Activated T-helper 1 cell treated with anti-CD3 and anti-CD28 coated beads, Interleukin-2, amount 50 U/mL, for 16 hours (primary cell): ENCODE measurements at places on chromosomes 2 and 18.

- DNase-seq: no peak
Measured at GRCh38 chr2:51722311-51722710, 690.4 kb upstream of the NRXN1 start.

DNA sequence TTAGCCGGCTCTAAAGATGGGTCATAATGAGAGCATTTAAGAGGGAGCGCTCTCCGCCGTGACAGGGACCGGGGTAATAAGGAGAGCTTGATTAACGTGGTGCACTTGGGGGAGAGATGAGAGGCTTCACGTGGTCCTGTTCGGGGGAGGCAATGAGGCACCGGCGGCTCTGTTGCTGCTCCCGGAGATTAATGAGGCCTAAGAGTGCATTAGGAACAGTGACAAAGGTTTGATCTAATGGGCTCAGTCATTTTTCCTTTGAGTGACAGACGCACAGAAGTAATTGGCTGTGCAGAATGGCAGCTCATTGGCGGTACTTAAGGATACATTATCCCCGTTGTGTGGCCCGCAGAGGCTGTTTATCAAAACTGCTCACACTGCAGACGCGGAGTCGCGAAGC lies 250.7 kb downstream of the GBX2 start:
- DNase-seq: no peak

GRCh38 chr18:8056723-8057122 lies 489.6 kb downstream of the PTPRM start:
- no peak for DNase-seq

DNA sequence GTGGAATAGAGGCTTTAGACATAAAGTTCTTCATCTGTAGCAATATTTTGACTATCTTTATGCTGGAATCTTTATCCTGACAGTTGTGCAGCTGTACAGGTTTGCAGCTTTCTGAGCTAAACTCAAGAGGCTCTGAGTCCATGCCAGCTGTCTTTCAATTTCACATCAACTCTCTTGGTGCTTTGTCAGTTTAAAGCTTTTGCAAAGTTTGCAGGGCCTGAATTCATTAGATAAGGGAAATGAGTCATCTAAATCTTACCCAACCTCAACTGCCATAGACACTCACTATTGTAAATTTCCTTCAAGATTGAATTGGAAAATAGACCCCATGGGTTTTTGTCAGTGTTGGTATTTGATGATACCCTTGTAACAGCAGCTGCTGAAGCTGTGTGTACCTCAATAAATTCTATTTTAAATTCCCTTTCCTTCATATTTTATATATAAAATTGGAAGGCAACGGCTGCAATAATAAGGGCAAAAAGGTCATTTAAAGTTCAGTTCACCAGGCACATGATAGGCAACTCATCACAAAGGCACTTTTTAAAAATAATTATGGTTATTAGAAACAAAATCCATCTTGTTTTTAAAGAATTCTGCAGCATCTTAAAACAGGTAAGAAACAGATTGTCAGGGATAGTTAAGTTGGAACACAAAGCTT lies 169.9 kb upstream of the SLC39A10 start:
- DNase-seq: no peak

DNA sequence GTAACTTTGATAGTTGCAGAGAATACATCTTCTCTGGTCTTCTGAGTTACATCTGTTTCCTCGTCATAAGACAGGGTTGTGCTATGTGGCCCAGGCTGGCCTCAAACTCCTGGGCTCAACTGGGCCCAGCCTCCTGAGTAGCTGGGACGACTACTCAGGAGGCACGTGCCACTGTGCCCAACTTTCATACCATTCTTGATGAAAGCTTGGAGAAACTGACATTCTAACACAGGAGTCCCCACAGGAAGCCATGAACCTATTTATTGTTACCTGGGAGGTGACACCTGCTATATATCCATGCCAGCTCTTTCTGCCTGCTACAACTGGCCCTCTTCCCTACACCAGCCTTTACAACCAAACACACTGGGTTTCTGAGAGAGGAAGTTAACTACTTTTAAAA lies 19.1 kb downstream of the EIF2AK3 start:
- no peak for DNase-seq

DNA sequence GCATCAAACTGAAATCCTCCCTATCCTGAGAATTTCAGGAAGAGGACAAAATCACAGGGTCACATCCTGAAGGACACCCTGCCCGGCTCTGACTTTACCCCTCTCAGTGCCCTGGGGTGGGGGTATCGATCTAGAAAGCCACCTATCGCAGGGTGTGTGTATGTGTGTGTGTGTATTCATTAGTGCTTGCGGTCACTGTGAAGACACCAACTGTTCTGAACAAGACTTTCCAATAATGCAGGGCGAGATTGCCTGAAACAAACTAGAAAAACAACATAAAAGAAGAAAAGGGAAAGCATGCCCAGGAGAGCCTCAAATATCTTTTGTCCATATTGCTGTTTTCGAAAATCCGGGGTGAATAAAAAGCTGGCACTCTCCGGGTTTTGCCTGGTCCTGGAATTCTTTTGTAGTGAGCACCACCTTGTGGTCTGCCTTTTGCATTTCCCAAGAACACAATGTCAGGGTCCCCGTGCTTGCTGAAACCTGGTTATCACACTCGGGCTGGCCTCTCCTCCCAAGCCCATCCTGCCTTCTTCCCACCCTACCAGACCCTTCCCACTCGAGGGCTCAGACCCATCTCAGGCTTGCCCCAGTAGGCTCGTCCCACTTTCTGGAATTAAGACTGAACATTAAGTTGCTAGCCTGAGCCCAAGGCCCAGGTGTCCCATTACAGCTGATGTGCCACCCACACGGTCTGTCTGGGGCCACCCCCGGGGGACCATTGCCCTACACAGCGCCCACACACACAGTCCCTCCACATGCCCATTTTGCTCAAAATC lies 25.0 kb upstream of the COPS8 start:
- DNase-seq: no peak

- no peak for DNase-seq
Measured at GRCh38 chr18:76967721-76968472, 145.5 kb downstream of the ZNF236 start.

- DNase-seq: no peak
Measured at GRCh38 chr18:57081899-57082298, 65.0 kb upstream of the BOD1L2 start.

DNA sequence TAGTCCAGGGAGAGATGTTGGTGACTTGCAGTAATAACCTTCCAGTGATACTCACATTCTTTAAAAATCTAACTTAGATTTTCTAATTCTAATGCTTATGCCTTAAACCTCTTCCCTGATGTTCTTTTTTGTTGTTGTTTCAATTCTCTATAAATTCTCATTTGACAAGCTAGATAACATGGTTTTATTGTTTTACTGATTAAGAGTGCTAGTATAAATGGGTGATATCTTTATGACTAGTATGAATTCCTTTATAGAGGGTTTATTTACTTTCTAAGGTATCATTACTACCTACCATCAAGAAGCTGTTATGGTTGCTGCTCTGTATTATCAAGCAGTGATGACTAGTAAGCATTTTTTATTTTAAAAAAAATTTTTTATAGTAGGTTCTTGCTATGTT lies 35.0 kb downstream of the ACVR2A start:
- no peak for DNase-seq

DNA sequence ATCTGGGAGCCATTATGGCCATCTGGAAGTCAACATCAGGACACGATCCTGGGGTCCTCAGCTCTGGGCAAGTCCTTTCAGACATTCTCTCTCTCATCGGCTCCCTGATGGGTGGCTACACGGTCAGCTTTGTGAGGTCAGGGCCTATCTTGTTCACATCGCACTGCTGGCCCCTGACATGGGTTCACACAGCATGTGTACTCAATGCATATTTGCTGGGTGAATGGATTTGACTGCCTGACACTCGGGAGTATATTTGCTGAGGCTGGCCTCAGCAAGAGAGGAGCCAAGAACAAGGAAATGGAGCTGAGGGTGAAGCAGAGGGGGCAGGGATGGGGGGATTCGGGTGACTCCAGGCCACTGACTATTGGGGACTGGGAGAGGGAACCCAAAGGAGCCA lies 50.5 kb downstream of the SLC4A5 start:
- no peak for DNase-seq

DNA sequence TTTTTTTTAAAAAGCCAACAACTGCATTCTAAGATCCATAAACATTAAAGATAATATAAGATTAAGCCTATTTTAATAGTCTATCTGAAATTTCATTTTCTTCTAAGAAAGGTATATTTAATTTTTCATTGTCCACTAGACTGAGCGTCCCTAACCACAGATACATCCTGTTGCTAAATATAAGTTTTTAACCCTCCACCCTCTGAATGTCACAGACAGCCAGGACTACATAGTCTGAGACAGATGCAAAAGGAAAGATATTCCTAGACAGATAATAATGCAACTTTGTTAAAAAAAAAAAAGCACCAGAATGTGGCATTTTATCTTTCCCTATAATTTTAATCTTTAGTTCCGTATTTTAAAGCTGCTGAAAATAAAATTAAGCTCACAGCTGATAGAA lies 114.6 kb downstream of the ZEB2 start:
- no peak for DNase-seq

GRCh38 chr18:38539371-38539770 lies 973.8 kb upstream of the CELF4 start:
- no peak for DNase-seq

- no peak for DNase-seq
Measured at GRCh38 chr18:41928581-41928980, 26.5 kb upstream of the PIK3C3 start.

DNA sequence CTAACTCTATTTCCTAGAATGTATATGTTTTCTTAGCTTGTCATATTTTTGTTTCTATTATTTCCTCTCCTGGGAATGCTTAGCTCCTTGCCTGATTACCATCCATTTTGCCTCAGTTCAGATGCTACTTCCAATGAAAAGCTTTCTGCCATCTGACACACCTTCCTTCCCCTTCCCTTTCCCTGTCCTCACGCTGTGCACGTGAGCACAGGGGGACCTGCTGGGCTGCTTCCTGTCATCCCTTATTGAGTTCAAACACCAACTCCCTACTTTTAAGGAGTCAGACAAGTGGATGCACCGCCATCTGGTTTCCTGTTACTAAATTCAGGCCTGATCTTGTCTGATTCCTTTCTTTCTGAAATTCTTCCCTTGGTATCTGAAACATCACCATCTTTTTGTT lies 2.4 kb upstream of the INO80C start:
- DNase-seq: no peak

GRCh38 chr18:8231316-8231715 lies 377.9 kb upstream of the RAB12 start:
- no peak for DNase-seq

DNA sequence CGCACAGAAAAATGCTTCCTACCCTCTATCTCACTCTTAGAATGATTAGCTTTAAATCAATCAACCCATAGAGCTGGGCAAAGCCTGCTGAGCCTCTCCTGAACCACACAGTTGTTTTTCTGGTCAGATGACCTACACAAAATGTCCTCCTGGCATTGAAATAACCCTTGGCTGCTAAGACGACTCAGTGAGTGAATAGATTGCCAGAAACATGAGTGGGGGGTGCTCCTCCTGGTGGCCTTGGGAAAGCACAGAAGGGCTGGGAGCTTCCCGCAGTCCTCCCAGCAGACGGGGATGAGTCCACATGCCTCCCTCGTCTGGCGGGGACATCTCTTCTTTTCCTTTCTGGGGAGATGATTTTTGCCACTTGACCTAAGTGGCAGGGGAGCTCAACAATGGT lies 14.9 kb downstream of the MAL start:
- DNase-seq: no peak

DNA sequence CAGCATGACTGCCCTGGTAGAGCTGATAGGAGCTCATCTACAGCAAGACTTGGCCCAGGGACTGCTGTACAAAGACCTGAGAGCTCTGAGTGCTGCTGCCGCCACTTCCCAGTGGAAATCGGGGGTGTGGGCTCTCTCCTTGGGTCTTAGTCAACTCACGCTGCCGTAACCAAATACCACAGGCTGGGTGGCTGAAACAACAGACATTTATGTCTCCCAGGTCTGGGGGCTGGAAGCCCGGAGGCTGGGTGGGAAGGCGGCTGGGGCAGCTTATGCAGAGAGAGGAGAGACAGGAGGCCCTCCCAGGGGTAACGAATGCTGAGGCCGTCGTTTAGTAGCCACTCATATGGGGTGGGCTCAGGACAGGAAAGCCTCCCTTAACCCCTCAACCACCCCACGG lies 15.4 kb upstream of the MAL start:
- no peak for DNase-seq

DNA sequence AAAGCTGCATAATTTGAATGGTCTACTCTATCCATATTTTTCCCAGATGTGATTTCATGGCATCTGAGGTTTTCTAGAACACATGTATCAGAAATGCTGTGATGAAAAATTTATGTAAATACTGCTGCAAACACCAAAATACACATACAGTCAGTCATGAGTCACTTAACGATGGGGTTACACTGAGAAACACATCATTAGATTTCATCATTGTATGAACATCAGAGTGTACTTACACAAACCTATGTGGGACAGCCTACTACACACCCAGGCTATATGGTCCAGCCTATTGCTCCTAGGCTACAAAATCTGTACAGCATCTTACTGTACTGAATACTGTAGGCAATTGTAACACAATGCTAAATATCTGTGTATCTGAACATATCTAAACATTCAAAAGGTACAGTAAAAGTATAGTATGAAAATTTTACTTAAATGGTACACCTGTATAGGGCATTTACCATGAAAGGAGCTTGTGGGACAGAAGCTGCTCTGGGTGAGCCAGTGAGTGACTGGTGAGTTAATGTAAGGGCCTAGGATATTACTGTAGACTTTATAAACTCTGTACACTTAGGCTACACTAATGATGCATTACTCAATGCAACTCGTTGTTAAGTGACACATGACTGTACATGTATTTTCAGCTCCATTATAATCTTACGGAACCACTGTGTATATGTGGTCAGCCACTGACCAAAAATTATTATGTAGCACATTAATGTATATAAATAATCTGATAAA lies 33.5 kb downstream of the PNO1 start:
- no peak for DNase-seq

DNA sequence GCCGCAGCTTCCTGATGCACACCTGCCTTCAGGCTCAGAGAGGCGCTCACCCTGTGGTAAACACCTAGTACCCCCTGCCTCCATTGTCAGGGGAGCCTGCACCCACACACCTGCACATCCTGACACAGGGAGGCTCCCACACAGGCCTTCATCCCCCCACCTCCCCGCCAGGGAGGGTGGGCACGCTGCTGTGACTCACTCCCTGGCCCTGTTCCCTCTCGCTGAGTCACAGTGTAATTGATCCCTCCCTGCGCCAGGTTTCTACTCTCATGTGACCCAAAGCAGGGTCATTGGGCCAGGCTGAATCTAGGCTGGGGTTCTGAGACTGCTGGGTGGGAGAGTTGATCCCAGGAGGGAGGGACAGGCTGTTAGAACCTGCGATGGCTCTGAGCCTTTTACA lies 8.5 kb upstream of the CELF4 start:
- DNase-seq: no peak

GRCh38 chr2:160063271-160063670 lies 856 bp upstream of the PLA2R1 start:
- DNase-seq: no peak
